AG20443 (cell line): ENCODE measurements at places on chromosomes 6 and 20.

GRCh38 chr6:166749666-166750065 lies 122.6 kb upstream of the RPS6KA2 start:
- DNase-seq, result no peak

GRCh38 chr6:111750753-111751673 lies 122.2 kb downstream of the FYN start:
- DNase-seq, result no peak

GRCh38 chr6:99334526-99335127 lies 14.8 kb downstream of the FAXC start:
- peak; percentile 57 for DNase-seq

- no peak for DNase-seq
Observed at GRCh38 chr20:63159826-63160640, 55.9 kb downstream of the YTHDF1 start.

DNA sequence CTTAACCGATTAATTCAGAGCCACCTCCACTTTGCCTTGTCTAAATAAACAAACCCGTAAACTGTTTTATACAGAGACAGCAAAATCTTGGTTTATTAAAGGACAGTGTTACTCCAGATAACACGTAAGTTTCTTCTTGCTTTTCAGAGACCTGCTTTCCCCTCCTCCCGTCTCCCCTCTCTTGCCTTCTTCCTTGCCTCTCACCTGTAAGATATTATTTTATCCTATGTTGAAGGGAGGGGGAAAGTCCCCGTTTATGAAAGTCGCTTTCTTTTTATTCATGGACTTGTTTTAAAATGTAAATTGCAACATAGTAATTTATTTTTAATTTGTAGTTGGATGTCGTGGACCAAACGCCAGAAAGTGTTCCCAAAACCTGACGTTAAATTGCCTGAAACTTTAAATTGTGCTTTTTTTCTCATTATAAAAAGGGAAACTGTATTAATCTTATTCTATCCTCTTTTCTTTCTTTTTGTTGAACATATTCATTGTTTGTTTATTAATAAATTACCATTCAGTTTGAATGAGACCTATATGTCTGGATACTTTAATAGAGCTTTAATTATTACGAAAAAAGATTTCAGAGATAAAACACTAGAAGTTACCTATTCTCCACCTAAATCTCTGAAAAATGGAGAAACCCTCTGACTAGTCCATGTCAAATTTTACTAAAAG lies 2.7 kb downstream of the FOXC1 start:
- DNase-seq, result no peak

- no peak for DNase-seq
Observed at GRCh38 chr6:116542426-116542825, 3.1 kb downstream of the TRAPPC3L start.

- DNase-seq, result no peak
Observed at GRCh38 chr20:44023515-44024371, 109.1 kb downstream of the TOX2 start.

GRCh38 chr20:50408526-50409364 lies 101.4 kb upstream of the PTPN1 start:
- no peak for DNase-seq

GRCh38 chr20:8423482-8423881 lies 291.4 kb downstream of the PLCB1 start:
- DNase-seq, result no peak

DNA sequence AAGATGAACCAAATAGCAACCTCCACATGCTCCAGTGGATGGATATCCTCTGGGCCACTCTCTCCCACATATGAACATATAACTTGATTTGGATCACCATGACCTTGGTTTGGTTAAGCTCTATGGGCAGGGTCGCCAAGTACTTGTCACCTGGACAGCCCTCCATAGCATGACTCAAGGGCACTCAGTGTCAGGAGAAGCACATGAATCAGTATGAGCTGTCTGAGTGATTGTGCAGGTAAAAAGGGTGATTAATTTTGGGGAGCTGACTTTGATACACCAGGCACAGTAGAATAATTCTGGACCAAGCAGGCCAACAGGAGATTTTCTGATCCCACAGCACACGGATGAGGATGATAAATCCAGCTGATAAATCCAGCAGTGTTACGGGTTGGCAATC lies 74.4 kb downstream of the OPRM1 start:
- DNase-seq, result no peak

DNA sequence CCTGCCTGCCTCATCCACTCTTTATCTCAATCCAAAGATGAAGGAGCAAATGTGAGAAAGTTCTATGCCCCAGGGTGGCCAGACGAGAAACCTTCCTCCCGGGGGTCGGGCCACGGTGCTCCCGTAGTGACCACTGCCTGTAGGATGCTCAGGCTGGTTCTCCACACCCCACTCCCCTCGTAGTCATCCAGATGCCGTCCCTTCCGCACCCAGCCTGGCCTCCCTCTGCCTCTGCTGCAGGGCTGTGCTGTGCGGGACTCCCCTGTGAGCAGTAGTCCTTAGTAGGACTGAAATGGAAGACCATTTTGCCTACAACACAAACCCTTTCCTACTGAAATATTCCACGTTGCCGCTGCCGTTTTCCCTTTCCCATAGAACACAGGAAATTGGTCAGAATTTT lies 2.0 kb downstream of the TMC2 start:
- DNase-seq, result no peak

GRCh38 chr6:32905078-32905477 lies 35.8 kb downstream of the HLA-DMB start:
- DNase-seq, result no peak

GRCh38 chr6:5135788-5136376 lies 50.7 kb downstream of the PPP1R3G start:
- DNase-seq, result peak; percentile 31

GRCh38 chr20:33688938-33689424 lies 2.8 kb upstream of the E2F1 start:
- no peak for DNase-seq

DNA sequence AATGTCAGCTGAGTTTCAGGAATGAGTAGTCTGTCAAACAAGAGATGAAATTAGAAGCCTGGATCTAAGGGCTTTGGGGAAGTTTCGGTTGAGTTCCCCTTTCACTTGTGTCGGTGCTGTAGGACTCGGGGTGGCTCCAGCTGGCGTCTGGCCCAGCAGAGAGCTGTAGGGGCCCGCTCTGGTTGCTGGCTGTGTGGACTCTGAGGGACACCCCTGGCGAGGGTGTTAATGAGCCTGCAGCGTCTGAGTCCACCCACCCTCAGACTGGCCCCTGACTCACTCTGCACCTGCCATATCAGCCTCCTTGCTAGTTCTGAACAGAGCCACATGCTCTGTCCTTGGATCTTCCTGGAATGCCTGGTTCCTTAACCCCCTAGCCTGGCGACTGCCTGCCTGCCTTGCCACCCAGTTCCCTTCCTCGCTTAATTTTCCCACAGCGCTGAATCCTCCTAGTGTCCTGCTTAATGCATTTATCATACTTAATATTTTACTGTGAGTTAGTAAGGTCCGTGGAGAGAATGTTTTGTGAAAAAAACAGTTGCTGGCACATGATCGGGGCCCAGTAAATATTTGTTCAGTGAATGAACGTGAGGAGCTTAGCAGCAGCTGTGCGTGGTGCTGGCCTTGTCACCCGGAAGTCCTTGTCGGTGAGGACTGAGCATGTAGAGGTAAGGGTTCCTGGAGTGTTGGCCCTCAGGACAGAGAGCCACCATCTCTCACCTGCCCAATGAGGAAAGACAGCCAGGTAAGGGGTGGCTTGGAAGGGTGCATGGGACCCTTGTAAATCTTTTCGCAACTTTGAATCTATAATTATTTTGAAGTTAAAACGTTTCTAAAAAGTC lies 1.6 kb downstream of the DNAJC5 start:
- peak; percentile 40 for DNase-seq

DNA sequence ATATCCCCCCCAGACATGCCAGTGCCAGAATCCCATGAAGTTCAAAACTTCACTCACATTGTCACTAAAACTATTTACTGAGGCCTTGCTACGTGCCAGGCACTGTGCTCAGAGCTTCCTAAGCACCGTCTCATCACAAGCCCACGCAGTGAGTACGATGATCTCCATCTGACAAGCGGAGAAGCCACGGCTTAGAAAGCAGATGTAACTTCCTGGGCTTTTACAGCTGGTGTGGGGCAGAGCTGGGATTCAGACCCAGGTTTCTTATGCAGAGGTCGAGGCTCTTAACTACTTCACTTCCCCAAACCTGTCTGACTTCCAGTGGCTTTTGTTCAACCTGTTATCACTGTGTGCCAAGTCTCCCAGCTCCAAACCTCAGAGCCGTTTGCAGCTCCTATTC lies 8.3 kb downstream of the MDGA1 start:
- DNase-seq, result no peak

GRCh38 chr20:63830841-63831588 lies at the start of gene ZBTB46:
TSS of gene ZBTB46 (minus strand) at chr20:63831264. CDS start at chr20:63790757, 40,507 bp downstream.
- DNase-seq, result peak; percentile 97

DNA sequence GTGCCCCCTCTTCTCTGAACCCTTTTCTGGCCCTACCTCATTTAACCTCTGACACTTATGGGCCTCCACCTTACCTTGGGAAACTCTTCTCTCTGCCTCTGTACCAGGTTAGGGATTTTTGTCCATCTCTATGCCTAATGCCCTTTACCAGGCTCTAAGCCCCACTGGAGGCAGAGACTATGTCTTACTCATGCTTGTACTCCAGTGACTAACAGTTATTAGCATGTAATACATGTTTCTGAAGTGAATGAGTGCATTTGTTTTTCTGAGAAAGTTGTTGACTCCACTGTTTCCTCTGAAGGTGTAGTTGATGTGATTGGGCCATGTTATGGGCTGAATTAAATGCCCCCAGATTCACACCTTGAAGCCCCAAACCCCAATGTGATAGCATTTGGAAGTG lies 234.3 kb downstream of the PACRG start:
- peak; percentile 16 for DNase-seq

GRCh38 chr20:51541189-51542032 lies 1.1 kb downstream of the NFATC2 start:
- DNase-seq, result peak; percentile 80

- peak; percentile 62 for DNase-seq
Observed at GRCh38 chr6:1029141-1029540, 282.8 kb upstream of the FOXQ1 start.

- peak; percentile 62 for DNase-seq
Observed at GRCh38 chr6:42352856-42353564, 98.7 kb downstream of the TRERF1 start.

DNA sequence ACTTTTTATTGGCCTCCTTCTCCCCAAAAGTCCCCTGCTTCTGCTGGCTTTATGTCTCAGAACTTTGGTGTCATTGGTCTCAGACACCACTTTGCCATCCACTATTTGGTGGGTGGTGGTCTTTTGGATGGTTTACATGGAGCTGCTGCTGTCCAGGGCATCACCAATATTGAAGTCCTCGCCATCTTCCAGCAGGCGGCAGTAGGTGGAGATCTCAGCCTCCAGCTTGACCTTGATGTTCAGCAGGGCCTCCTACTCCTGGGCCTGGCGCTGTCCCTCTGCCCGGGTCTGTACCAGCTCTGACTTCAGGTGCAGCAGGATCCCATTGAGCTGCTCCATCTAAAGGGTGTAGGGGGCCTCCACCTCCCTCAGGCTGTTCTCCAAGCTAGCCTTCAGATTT lies 148.4 kb upstream of the FOXA2 start:
- no peak for DNase-seq

- no peak for DNase-seq
Observed at GRCh38 chr6:137106183-137106582, 61.4 kb upstream of the IL20RA start.

DNA sequence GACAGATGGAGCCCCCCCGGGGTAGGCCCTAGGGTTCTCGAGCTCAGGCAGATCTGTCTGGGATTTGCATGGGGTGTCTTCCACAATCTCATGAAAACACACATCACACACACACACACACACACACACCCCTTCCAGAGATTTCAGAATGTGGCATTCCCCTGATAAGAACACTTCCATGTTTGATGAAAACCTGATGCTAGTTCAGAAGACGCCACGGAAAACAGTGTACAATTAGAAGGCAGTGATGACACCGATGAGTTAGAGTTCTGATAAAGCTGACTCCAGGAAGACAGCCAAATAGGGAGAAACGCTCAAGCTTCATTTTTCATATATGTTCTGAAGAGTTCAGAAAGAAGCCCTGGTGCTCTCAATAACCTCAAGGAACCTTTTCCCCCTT lies 438.7 kb upstream of the JARID2 start:
- DNase-seq, result no peak

- peak; percentile 51 for DNase-seq
Observed at GRCh38 chr6:10759312-10759839, 11.8 kb downstream of the TMEM14B start.

DNA sequence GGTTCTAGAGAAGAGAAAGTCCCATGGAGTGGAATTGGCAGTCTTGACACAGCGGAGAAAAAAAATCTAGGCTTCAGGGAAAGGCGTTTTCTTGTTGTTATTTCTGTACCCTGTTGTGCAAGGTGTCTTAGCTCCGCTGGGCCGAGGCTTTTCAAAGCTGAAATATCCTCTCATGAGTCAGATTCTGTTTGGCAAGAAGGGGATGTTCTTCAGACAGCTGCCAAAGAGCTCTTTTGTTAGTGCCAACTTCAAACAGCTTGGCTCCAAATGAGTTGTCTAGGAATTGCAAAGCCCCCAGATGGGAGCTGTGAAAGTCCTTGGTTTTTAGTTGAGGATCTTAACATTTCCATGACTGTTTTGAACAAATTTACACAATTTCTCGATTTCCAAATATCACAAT lies 45.6 kb downstream of the LRRN4 start:
- DNase-seq, result peak; percentile 80

- DNase-seq, result no peak
Observed at GRCh38 chr20:945841-946240, 29.7 kb upstream of the ANGPT4 start.

DNA sequence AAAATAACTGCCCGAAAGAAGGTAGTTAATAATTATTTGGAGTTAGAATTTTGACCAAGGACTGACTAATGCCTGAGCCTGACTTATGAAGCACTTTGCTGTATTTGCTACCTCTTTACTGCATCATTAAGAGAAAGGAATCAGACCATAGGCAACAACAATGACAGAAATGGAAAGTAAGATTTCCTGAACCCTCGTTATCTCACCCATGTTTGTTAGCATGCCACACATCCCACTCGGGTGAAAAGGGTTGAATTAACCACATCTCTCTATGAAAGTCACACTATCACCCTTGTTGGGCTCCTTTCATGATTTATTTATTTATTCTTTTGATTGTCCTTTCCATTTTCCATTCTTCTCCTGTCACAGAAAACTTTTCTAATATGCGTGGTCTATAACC lies 59.6 kb downstream of the OLIG3 start:
- DNase-seq, result no peak

DNA sequence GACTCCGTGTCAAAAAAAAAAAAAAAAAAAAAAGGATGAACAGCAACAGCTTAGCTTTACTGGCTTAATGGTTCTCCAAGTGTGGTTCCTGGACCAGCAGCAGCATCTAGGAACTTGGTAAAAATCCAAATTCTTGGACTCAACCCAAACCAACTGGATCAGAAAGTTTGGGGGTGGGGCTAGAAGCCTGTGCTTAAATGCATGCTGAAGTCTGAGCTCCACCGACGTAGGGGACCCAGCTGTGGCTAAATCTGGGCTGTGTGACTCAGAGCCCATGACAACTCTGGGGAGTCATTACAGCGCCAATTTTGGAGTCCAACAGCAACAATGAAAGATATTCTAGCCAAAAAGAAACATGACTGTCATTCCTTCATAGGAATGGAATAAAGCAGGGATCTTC lies 13.6 kb upstream of the CHD6 start:
- peak; percentile 90 for DNase-seq

- DNase-seq, result no peak
Observed at GRCh38 chr6:167285077-167285770, 5.9 kb upstream of the UNC93A start.
